ENCODE measurements at places on chromosomes 4 and X. TPM values are rescaled to one million over a fixed set of nuclear protein-coding genes. Genes with fewer than 3 reads are reported as not detected.

GRCh38 chr4:172308078-172308477 lies 494.9 kb downstream of the GALNTL6 start:
- no peaks in the 10 kb centered on the region for H3K4me1 ChIP-seq
- no peak for DNase-seq
- H3K27ac ChIP-seq = no peak overlapping the region
- no peaks in the 10 kb centered on the region for H3K36me3 ChIP-seq
- no peak overlapping the region for H3K4me3 ChIP-seq

GRCh38 chrX:48590203-48591103 lies 6.8 kb upstream of the WDR13 start:
- H3K4me1 ChIP-seq = peaks cover 5% of the 10 kb centered on the region
- peak overlapping the region; percentile 77 for H3K27ac ChIP-seq
- no peak overlapping the region for H3K4me3 ChIP-seq
- no peak for DNase-seq
- no peaks in the 10 kb centered on the region for H3K36me3 ChIP-seq
- no peaks in the 10 kb centered on the region for H3K27me3 ChIP-seq

GRCh38 chr4:11485926-11486325 lies 57.2 kb upstream of the HS3ST1 start:
- H3K4me1 ChIP-seq = no peaks in the 10 kb centered on the region
- H3K4me3 ChIP-seq = no peak overlapping the region
- no peak overlapping the region for H3K27ac ChIP-seq
- DNase-seq = no peak
- H3K36me3 ChIP-seq = no peaks in the 10 kb centered on the region

DNA sequence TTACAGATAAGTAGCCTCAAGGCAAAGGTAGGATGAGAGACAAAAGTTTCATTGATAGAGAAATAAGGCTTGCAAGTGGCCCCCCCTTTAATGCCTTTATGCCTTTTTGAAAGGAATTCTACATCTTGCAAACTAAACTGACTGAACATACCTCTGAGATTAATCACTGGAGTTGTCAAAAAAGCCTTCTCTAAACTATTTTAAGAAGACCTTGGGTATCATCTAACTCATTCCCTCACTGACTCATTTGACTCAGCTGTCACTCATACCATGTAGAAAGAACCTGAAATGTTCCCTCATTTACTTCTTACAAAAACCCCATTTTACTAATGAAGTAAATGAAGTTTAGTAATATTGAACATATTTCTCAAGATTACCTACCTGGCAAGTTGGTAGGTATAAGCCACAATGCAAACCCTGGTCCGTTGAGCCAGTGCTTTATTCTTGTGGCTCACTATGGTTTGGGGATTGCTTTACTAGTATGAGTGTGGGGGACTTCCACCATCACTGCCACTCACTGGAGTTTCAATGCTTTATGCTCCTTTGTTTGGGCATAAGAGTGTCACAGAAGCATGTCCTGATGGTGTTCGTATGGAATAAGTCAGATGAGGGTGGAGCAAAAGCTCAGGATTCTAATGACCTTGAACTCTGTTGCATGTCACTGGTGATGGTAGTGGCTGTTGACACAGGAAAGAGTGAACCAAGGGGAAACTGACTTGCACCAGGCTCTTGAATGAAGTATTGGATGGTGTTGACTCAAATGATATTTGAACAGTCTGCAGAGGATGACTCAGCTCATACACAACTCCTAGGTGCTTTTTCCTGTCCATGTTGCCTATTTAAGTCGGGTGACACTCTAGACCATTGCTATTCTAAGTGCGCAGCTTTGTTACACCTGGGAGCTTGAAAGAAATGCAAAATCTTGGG lies 305.5 kb upstream of the EMCN start:
- no peaks in the 10 kb centered on the region for H3K36me3 ChIP-seq
- DNase-seq = no peak
- H3K27ac ChIP-seq = no peak overlapping the region
- no peak overlapping the region for H3K4me3 ChIP-seq
- H3K27me3 ChIP-seq = no peaks in the 10 kb centered on the region
- H3K4me1 ChIP-seq = no peaks in the 10 kb centered on the region

The WWC2 gene
- total RNA-seq = 9.2 TPM

The TEX13B gene
- not detected for total RNA-seq

DNA sequence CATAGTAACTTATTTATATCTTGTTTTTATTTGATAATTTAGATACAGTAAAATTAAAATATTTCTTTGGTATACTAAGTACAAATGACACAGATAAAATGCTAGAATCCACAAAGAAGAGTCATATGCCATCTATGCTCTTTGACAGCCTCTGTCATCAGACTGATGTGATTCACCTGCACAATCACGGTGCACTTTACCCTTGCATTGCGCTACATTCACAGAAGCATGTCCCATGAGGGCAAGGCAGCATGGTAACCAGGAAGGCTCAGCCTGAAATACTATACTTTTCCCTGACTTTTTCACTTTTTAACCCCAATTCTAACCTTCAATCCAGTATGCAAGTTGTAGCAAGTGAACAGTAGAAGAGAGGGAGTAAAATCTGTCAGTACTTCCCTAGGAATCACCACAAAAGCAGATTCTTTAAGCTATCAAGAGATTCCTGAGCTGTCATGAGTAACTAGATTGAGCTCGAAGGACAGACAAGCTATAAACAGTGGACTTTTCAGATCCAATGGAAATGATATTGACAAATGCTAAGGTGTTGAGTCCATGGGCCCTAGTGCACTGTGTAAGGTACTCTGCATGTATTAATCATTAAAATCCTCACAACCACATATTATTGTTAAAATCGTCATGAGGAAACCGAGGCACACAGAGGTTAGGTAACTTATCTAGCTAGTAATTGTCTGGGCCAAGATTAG lies 14.2 kb downstream of the SEC24D start:
- H3K27me3 ChIP-seq = no peaks in the 10 kb centered on the region
- no peak for DNase-seq
- no peak overlapping the region for H3K27ac ChIP-seq
- H3K4me3 ChIP-seq = no peak overlapping the region
- peaks cover 8% of the 10 kb centered on the region for H3K36me3 ChIP-seq

DNA sequence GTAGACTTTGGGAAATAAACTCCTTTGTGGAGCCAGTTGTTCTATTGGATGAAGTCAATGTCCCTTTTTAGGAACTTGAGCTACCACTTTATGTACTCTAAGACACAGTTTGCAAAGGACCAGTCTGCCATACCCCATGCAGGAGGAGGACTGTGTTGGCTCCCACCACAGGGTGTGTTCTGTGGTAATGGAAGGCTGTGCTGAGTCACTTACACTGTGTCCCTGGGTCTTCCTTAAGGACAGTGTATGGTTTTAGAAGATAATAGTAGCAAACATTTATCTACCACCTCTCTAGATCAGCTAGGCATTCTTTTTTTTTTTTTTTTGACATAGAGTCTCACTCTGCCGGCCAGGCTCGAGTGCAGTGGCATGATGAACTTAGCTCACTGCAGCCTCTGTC lies 184.0 kb upstream of the PGRMC2 start:
- no peak for DNase-seq
- H3K4me3 ChIP-seq = no peak overlapping the region
- H3K27me3 ChIP-seq = no peaks in the 10 kb centered on the region
- peaks cover 20% of the 10 kb centered on the region for H3K4me1 ChIP-seq
- no peaks in the 10 kb centered on the region for H3K36me3 ChIP-seq

DNA sequence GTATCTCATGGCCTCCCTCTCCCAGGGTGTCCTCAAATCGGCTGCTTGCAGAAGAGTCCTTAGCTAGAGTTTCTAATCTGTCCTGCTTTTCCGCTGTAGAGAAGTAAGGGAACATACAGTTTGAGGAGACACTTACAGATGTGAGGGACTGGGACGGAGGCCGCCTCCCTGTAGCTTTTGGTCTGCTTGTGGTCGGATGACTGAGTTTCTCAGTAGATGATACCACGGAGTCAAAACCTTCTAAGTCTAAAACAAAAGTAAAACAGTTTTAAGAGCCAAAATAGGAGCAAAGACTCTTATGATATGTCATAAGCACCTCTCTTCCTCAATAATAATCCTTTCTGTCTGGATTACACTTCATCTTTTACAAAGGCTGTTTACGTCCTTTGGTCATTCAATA lies 34.5 kb upstream of the MAP3K15 start:
- H3K27ac ChIP-seq = no peak overlapping the region
- no peaks in the 10 kb centered on the region for H3K27me3 ChIP-seq
- no peaks in the 10 kb centered on the region for H3K36me3 ChIP-seq
- H3K4me1 ChIP-seq = no peaks in the 10 kb centered on the region
- H3K4me3 ChIP-seq = no peak overlapping the region

The WDR1 gene
- total RNA-seq = 113 TPM

The CCNB3 gene
- total RNA-seq = 0.89 TPM

The GCNA gene
- 1.4 TPM for total RNA-seq

- H3K27ac ChIP-seq = no peak overlapping the region
- no peaks in the 10 kb centered on the region for H3K27me3 ChIP-seq
- H3K4me3 ChIP-seq = no peak overlapping the region
- H3K4me1 ChIP-seq = no peaks in the 10 kb centered on the region
- no peaks in the 10 kb centered on the region for H3K36me3 ChIP-seq
- DNase-seq = no peak
Observed at GRCh38 chrX:21408307-21408706, 34.1 kb downstream of the CNKSR2 start.

The TRIM75 gene
- not detected for total RNA-seq

GRCh38 chr4:39524161-39524957 lies 2.9 kb downstream of the UGDH start:
- H3K27ac ChIP-seq = no peak overlapping the region
- no peak overlapping the region for H3K4me3 ChIP-seq
- H3K27me3 ChIP-seq = no peaks in the 10 kb centered on the region
- H3K36me3 ChIP-seq = no peaks in the 10 kb centered on the region

GRCh38 chrX:134074151-134074550 lies 88.8 kb upstream of the GPC3 start:
- DNase-seq = no peak
- H3K36me3 ChIP-seq = no peaks in the 10 kb centered on the region
- H3K27ac ChIP-seq = no peak overlapping the region
- H3K27me3 ChIP-seq = no peaks in the 10 kb centered on the region
- no peak overlapping the region for H3K4me3 ChIP-seq
- no peaks in the 10 kb centered on the region for H3K4me1 ChIP-seq

GRCh38 chrX:79330022-79330421 lies 37.1 kb downstream of the ITM2A start:
- H3K4me1 ChIP-seq = no peaks in the 10 kb centered on the region
- DNase-seq = no peak

- peaks cover 12% of the 10 kb centered on the region for H3K4me1 ChIP-seq
- H3K27ac ChIP-seq = no peak overlapping the region
- no peak overlapping the region for H3K4me3 ChIP-seq
- no peaks in the 10 kb centered on the region for H3K27me3 ChIP-seq
- no peak for DNase-seq
Observed at GRCh38 chr4:99821918-99822503, 5.4 kb downstream of the DAPP1 start.

Measured in suprapubic skin (tissue), 4 donors.